ENCODE measurements at places on chromosomes 1 and 21. TPM values are rescaled to one million over a fixed set of nuclear protein-coding genes. Genes with fewer than 3 reads are reported as not detected.

- no peak for DNase-seq
- no peaks in the 10 kb centered on the region for H3K4me1 ChIP-seq
- peaks cover 7% of the 10 kb centered on the region for H3K36me3 ChIP-seq
- H3K4me3 ChIP-seq = no peak overlapping the region
- H3K27me3 ChIP-seq = no peaks in the 10 kb centered on the region
- no peak overlapping the region for H3K27ac ChIP-seq
Observed at GRCh38 chr1:25740071-25740470, 59.9 kb upstream of the SELENON start.

PSMD4 gene
- total RNA-seq = 96.7 TPM

- H3K4me1 ChIP-seq = peaks cover 59% of the 10 kb centered on the region
- no peak for DNase-seq
- no peak overlapping the region for H3K27ac ChIP-seq
Observed at GRCh38 chr1:66938613-66939012, 13.8 kb downstream of the MIER1 start.

C1orf167 gene
- total RNA-seq = not detected

DNA sequence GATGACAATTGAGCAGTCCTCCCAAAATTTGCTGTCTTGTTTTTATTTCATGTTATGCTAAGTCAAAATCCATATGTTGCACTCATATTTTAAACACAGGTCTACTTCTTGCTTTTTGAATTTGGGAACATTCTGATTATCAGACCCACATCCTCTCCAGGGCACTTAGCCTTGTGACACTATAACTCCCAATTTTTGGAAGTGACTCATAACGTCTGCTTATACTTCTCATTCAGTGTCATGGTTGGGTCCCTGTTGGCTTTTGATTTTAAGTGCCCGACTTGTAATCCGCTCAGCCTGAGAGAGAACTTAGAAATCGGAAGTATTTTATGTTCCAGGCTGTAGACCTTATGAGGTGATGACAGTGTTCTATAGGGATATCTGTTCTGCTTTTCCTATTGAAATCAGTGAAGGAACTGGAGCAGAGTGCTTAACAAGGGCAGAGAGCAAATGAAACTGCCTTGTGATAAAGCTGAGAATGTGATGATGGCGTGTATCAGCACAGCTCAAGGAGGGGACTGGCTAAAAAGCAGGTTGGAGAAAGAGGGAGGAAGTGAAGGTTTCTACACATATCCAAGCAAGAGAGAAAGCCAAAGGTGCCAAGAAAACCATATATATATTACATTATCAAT, 136.0 kb downstream of the HLX start:
- H3K4me1 ChIP-seq = no peaks in the 10 kb centered on the region
- no peak overlapping the region for H3K4me3 ChIP-seq
- no peaks in the 10 kb centered on the region for H3K27me3 ChIP-seq
- no peaks in the 10 kb centered on the region for H3K36me3 ChIP-seq

DNA sequence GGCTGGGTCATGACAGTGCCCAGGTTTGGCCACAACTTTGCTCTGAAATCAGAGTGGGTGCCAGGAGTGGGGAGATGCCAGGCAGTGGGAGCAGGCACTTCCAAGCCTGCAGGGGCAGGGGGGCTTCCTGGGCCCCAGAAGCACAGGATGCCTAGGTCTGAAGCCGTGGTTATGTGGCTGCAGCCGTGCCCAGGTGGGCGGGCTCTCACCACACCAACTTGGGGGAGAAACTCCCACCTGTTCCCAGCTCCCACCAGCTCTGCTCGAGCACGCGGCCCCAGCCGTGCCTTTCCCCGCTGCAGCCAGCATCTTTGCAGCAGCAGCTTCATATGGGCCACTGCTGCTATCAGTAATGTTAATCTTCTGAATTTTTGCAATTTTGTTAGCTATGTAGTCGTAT, 331.4 kb downstream of the USP25 start:
- H3K36me3 ChIP-seq = no peaks in the 10 kb centered on the region
- H3K27me3 ChIP-seq = no peaks in the 10 kb centered on the region
- no peaks in the 10 kb centered on the region for H3K4me1 ChIP-seq
- DNase-seq = no peak
- H3K4me3 ChIP-seq = no peak overlapping the region

GRCh38 chr1:111620441-111620971, 917 bp downstream of the RAP1A start:
- no peaks in the 10 kb centered on the region for H3K27me3 ChIP-seq
- H3K4me3 ChIP-seq = peak overlapping the region; percentile 75
- H3K4me1 ChIP-seq = peaks cover 52% of the 10 kb centered on the region
- no peak for DNase-seq
- H3K36me3 ChIP-seq = no peaks in the 10 kb centered on the region

OR2W3 gene
- total RNA-seq = 0.83 TPM

TRABD2B gene
- total RNA-seq = not detected

- peaks cover 10% of the 10 kb centered on the region for H3K4me1 ChIP-seq
- DNase-seq = no peak
- H3K27ac ChIP-seq = no peak overlapping the region
- H3K27me3 ChIP-seq = no peaks in the 10 kb centered on the region
- no peaks in the 10 kb centered on the region for H3K36me3 ChIP-seq
- no peak overlapping the region for H3K4me3 ChIP-seq
Observed at GRCh38 chr1:229067546-229067945, 203.4 kb upstream of the RAB4A start.

FALEC gene
- total RNA-seq = 2.5 TPM

PLCH2 gene
- 11.8 TPM for total RNA-seq

GRCh38 chr1:180765151-180765550, 133.3 kb downstream of the XPR1 start:
- no peak for DNase-seq
- H3K36me3 ChIP-seq = no peaks in the 10 kb centered on the region
- H3K27me3 ChIP-seq = no peaks in the 10 kb centered on the region
- no peaks in the 10 kb centered on the region for H3K4me1 ChIP-seq
- H3K27ac ChIP-seq = no peak overlapping the region
- no peak overlapping the region for H3K4me3 ChIP-seq

DNA sequence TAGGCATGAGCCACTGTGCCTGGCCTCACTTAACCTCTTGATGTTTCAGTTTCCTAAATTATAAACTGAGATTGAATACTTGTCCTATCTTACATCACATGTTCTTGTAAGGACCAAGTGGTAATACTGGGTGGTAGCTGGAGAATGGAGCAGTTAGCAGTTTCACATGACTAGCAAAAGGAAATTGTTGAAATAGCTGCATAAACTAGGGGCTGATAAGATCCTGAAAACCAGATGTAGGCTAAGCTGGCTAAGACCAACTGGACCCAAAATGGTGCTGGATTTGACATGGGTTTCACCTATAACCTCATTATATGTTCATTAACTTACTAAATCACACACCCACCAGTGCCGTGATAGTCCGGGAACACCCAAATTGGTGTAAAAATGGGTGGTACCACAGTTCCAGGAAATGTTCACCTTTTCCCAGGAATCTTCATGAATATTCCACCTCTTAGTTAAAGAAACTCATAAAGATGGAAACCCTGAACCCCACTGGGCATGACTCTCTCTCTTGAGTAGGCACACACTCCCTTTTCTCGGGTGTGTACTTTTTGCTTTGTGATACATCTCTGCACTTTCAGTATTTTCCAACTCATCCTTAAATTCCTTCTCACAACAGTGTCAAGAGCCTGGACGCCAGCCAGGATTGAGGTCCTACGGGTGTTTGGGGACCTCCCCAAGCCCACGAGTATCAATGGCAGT, at the start of gene PAPPA2:
Gene PAPPA2, plus strand, starts transcription at position 502 of the 705 bp plus-strand sequence. CDS start 93,148 bp downstream, outside the sequence.
- no peak within 1 kb of the TSS for H3K27ac ChIP-seq
- DNase-seq = no peak
- H3K36me3 ChIP-seq = no peaks in the 10 kb centered on the region
- H3K27me3 ChIP-seq = no peaks in the 10 kb centered on the region

DNA sequence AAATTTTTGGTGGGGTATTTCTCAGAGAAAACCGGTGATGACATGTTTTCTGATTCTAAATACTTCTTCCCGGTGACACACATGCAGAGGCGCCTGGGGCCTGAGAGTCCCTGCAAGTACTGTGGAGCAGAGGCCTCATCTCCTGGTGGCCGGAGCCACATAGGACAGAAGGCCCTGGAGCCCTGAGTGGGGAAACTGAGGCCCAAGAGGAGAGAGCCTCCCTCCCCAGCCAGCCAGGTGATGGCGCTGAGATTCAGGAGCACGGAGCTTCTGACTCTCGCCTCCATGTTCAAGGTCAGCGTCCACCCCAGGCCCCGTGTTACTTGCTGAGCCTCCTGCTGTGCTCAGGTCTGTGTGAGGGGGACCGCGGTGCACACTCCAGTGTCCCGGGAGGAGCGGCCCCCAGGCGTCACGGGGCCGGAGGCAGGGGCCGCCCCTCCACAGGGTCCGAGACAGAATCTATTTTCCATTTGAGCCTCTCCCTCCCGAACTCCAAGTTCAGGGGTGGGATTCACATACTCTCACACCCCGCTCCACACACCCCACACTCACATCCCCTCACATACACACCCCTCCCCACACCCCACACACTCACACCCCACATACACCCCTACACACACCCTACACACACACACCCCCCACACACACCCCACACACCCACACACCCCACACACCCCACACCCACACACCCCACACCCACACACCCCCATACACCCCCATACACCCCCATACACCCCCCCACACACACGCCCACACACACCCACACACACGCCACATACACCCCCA, 43.8 kb downstream of the SLX9 start:
- H3K4me3 ChIP-seq = no peak overlapping the region
- H3K27ac ChIP-seq = no peak overlapping the region
- no peaks in the 10 kb centered on the region for H3K27me3 ChIP-seq

GRCh38 chr1:112998592-112999235, 42.7 kb upstream of the SLC16A1 start:
- H3K4me3 ChIP-seq = no peak overlapping the region
- no peak for DNase-seq
- no peaks in the 10 kb centered on the region for H3K27me3 ChIP-seq
- no peak overlapping the region for H3K27ac ChIP-seq

DNA sequence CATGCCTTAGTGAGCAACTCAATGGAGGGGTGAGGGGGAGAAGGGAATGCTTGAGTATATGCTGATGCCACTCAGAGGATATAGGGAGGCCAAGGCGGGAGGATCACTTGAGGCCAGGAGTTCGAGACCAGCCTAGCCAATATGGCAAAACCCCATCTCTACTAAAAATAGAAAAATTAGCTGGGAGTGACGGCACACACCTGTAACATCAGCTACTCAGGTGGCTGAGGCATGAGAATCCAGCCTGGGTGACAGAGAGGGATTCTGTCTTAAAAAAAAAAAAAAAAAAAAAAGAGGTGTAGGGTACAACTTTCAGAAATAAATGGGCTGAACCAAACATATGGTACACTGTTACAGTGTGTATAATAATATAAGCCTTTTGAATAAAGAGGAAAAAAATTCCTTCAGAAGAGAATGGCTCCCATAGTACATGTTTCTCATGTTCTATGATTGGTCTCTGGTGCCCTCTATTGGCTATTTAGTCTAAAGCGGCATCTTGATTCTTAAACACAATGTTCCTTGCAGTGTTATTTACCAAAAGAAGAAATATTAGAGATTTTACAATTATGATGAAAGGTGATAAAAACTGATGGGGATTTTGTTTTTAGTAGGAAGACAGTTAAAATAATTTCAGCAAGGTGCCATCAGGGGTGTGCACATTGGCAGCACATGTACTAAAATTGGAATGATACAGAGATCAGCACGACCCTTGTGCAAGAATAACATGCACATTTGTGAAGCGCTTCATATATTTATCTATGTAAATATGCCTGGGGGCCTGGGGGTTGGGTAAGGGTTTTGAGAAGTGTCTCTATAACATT, 109.8 kb downstream of the PATJ start:
- H3K27ac ChIP-seq = no peak overlapping the region
- H3K36me3 ChIP-seq = no peaks in the 10 kb centered on the region
- no peak overlapping the region for H3K4me3 ChIP-seq
- no peaks in the 10 kb centered on the region for H3K27me3 ChIP-seq

- H3K27ac ChIP-seq = no peak overlapping the region
- DNase-seq = no peak
- no peaks in the 10 kb centered on the region for H3K36me3 ChIP-seq
- H3K27me3 ChIP-seq = no peaks in the 10 kb centered on the region
- H3K4me3 ChIP-seq = no peak overlapping the region
Observed at GRCh38 chr1:29022620-29023019, 101.1 kb downstream of the TMEM200B start.

DNA sequence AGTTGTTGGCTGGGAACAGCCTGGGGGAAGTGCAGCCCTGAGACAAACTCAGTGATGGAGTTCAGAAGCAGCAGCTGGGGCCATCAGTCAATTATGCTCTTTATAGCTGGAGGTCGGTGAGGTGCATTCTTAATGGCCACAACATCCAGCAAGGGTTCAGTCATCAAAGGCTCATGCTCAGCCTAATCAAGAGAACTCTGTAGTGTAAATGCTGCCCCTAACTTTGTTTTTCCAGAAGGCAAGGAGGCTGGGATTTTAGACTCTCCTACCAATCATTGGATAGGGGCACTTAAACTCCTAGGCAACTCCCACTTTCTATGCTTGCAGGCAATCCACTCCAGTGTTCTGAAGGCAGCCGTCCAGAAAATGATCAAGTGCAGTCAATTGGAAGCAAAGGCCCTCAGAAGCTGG, 15.0 kb upstream of the RGS4 start:
- H3K36me3 ChIP-seq = no peaks in the 10 kb centered on the region
- no peaks in the 10 kb centered on the region for H3K4me1 ChIP-seq
- no peak overlapping the region for H3K27ac ChIP-seq
- no peak overlapping the region for H3K4me3 ChIP-seq
- DNase-seq = no peak

GRCh38 chr1:7454052-7454815, 316.9 kb upstream of the VAMP3 start:
- DNase-seq = no peak
- no peak overlapping the region for H3K4me3 ChIP-seq
- H3K27ac ChIP-seq = no peak overlapping the region
- no peaks in the 10 kb centered on the region for H3K27me3 ChIP-seq
- no peaks in the 10 kb centered on the region for H3K4me1 ChIP-seq

GRCh38 chr1:109625176-109625575, 5.5 kb downstream of the AMPD2 start:
- H3K36me3 ChIP-seq = peaks cover 7% of the 10 kb centered on the region
- H3K27ac ChIP-seq = no peak overlapping the region
- H3K4me3 ChIP-seq = no peak overlapping the region
- H3K4me1 ChIP-seq = peaks cover 36% of the 10 kb centered on the region

GRCh38 chr21:37207441-37208009, 59.6 kb downstream of the VPS26C start:
- DNase-seq = no peak
- H3K36me3 ChIP-seq = no peaks in the 10 kb centered on the region
- no peaks in the 10 kb centered on the region for H3K4me1 ChIP-seq
- no peak overlapping the region for H3K27ac ChIP-seq
- no peak overlapping the region for H3K4me3 ChIP-seq
